Activated CD4-positive, alpha-beta T cell treated with anti-CD3 and anti-CD28 coated beads, Interleukin-10, Interleukin-2, amounts not matched to agents 100 ng/mL and 50 ng/mL, durations not matched to agents 16 hours and 8 hours (primary cell): ENCODE measurements at places on chromosomes 7 and 10.

- DNase-seq, result no peak
Measured at GRCh38 chr10:34786464-34786863, 28.6 kb downstream of the PARD3 start.

GRCh38 chr7:114791771-114792170 lies 130.1 kb upstream of the MDFIC start:
- no peak for DNase-seq

GRCh38 chr7:83306502-83306901 lies 143.8 kb upstream of the PCLO start:
- DNase-seq, result no peak

DNA sequence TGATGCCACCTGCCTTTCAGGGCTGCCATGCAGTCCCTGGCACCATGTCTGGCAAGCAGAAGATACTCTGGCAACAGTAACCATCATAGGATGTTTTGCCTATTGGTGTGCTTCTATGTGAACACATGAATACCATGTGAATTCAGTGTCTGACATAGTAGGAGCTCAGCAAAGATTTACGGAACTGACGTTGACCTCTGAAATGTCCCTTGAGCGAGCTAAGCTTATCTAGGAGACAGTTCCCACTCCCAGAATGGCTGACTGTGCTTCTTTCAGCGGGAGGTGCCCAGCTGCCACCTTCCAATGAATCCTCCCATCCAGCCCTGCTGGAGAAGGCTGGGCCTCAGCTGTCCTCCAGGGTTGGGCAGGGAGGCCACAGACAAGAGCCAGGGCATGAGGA lies 71.2 kb upstream of the LRRC18 start:
- DNase-seq, result no peak

GRCh38 chr10:23543691-23544380 lies 105.0 kb downstream of the OTUD1 start:
- DNase-seq, result no peak

DNA sequence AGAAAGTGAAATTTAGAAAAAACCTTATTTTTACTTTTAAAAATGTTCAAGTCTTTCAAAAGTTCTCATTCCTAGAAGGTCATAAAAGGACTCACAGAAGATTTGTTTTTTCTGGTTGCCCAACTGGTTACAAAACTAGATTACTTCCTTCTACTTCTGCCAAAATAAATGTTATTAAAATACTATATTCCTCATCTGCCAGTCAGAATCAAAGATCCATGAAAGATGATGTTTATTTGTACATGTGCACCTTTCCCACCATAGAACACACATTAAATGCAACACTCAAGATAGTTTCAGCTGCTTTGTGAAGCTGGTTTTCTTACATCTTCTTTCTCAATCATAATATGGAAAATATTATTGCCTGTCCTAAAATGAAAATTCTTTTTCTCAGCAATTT lies 465.4 kb downstream of the ETV1 start:
- DNase-seq, result no peak

GRCh38 chr10:84258034-84258695 lies 13.3 kb downstream of the RGR start:
- DNase-seq, result no peak

DNA sequence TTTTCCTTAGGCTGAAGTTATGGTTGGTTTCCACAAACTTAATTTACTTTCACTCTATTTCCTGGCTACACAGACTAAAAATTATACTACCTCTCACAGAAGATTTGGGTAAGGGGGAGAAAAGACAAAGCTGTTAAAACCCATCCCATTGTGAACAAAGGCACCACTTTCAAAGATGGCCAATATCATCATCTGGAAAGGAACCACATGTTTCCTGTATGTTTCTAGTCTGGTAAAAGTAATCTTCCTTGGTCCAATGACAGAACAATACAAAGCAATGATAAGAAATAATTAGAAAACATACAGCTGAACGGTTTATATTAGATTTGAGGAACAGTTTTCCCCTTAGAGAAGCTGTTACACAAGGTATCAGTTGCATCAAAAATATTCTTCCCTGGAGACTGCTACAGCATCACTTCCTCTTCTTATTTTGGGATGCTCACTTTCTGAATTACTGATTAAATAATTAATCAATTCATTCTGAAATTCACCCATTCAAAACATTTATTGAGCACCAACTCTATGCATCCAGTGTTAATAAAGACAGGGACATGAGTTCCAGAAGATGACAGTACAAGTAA lies 8.5 kb upstream of the SFR1 start:
- no peak for DNase-seq

GRCh38 chr10:118557946-118558345 lies 37.5 kb downstream of the PRLHR start:
- no peak for DNase-seq

DNA sequence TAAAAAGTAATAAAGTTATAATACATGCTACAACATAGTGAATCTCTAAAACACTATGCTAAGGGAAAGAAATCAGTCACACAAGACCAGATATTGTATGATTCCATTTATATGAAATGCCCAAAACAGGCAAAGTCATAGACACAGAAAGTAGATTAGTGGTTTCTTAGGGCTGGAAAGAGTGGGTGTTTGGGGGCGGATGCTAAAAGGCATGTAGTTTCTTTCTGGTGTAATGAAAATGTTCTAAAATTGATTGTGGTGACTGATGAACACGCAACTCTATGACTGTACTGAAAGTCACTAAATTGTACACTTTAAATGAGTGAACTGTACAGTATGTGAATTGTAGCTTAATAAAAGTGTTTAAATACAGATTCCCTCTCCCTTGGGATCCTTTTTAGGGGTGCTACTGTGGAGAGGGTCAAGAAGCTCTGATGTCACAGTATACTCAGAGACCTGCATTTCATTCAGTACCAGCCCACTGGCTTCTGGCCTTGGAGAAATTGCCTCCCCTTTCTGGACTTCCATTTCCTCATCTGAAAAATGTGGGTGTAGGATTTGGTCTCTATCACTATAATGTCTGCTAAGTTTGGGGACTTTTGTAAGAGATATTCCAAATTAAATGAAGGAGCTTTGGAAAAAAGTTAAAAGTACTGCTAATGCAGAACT lies 46.4 kb downstream of the AOAH start:
- DNase-seq, result peak; percentile 80

DNA sequence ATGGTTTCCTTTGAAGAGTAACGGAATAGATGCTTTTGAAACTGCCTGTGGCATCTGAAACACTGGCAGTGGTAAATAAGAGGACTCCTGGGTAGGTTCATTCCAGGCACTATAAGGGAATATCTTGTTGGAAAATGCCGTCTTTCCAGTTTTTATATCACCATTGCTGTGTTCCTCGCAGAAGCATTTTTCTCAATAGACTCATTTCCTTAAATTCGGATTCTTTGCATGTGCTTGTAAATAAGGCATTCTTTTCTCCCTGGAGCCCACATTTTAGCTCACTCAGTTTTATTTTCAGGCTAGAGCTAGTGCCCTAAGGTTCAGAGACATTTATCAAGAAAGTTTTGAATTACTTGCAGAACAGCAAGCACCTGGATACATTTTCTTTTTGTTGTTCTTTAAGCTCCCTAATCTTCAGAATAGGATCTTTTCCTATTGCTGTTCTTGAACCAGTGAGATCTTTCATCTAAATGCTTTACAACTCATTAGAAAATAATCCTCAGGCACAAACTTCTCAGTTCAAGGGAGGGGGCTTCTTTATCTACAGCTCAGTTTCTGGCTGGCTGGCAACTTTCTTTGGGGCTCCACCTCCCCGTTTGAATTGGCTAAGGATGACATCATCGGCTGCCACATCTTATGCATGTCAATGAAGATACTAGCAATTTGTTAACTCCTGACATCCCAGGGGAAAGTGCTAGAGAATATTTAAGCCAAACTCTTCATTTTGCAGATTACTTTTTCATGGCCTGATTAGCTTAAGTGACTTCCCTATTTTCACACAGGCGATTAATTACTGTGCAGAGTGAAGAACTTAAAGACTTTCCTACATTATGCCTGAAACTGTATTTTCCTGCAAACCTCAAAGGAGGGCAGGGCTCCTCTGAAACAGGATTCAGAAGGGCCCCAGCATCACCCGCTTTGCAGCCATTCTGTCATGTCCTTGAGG lies 133.7 kb upstream of the RSU1 start:
- DNase-seq, result no peak

GRCh38 chr7:77482015-77482414 lies 55.1 kb upstream of the PTPN12 start:
- DNase-seq, result no peak

GRCh38 chr10:73092830-73093229 lies 3.8 kb downstream of the P4HA1 start:
- no peak for DNase-seq

DNA sequence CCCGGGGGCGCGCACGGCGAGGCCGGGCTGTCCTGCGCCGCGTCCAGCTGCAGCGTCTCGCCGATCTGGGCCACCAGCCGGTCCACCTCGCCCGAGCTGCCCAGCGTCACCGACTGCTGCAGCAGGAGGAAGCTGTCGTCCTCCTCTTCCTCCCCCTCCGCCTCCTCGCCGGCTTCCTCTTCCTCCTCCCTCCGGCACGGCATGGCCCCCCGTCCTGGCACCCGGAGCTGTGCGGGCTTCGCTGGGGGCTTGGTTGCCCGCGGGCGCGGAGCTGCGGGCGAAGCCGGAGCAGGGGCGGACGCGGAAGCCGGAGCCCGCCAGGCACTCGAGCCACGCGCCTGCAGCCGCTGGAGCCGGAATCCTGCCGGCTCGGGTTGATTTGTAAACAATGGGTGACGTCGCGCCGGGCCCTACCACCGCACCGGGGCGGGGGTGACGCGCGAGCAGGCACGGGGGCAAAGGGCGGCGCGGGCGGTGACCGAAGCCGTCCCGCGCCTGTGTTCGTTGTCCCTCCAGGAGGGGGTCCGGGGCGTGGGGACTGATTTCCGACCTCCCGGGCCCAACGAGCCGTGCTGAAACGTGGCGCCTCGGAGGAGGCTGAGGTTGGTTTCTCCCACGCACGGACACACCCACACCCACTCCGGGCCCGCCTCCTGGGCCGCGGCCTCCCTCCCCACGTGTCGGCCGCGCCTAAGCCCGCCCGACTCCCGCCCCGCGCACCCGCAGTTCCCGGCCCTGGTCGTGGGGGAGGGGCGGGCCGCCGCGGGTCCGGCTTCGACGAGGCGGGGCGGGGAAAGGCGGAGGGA lies at the start of gene FRAT2:
Gene FRAT2 (minus strand): TSS at position 360 of the 806 bp plus-strand sequence. CDS start 157 bp downstream, at position 203.
- peak; percentile 91 for DNase-seq

- DNase-seq, result no peak
Measured at GRCh38 chr10:129912986-129913695, 50.9 kb downstream of the EBF3 start.

DNA sequence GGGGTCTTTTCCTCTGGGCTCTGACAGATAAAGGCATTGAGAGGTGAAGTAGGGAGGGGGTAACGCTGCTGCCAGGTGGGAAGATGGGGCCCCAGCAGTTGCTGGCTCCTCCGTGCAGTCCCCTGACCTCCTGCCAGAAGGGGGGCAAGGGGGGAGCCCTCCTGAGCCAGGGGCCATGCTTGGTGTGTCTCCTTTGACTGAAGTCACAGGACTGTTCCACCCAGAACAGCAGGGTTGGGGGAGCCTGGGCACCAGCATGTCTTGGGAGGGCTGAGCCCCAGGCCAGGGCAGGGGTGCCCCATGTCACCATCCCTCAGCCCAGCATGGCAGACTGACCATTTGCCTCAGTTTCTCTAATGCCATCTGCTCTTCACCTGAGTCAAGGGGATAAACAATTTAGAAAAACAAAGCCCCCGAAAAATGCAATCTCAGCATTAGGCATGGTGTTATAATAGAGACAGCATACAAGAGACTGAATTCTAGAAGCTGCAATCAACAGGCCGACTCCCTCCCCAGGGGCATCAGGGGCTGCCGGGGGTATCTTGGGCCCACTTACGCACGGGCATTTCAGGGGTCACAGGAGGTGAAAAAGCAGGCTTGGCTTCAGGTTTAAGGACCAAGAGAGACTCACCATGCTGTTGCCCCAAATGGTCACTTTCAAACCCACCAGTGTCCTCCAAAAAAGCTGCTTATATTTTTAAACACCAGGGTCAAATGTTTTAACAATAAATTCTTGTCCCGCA lies 108.6 kb upstream of the GPR26 start:
- no peak for DNase-seq

GRCh38 chr10:88439932-88440331 lies 143.2 kb downstream of the RNLS start:
- DNase-seq, result no peak

DNA sequence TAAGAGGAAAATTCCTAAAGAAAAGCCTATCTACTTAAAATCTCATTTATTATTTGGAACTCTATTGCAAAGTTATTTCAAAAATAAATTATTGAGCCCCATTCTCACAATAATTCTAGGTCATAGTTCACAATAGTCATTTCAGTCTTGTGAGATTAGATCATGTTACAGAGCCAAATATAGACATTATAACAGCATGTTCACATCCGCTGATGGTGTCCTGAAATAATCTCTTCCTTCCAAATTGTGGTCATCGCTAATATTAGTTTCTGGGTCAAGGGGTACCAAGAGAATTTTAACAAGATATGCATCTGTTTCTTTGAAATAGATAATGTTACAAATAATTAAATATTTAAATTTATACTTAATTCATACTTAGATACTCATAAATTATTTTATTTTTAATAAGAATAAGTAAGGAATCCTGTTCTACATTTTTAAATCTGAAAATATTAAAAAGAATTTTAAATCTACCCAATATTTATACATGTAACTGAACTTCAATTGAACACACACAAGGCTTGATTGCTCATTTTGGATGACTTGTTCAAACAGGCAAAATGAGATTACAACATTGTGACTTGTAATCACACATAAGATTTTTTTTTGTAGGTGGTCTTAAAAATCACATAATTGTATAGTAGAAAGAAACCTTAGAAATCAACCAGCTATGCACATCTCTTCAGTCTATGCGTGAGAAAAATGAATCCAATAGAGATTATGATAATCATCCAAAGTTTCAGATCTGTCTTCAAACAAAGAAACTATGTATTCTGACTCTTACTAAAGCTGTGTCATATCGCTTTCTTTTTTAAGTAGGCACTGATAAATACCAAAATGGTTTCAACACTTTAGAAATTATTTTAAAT lies 13.1 kb downstream of the GNAT3 start:
- no peak for DNase-seq

GRCh38 chr7:69708857-69709256 lies 110.6 kb downstream of the AUTS2 start:
- DNase-seq, result no peak

- no peak for DNase-seq
Measured at GRCh38 chr10:33352175-33352574, 17.7 kb upstream of the NRP1 start.

DNA sequence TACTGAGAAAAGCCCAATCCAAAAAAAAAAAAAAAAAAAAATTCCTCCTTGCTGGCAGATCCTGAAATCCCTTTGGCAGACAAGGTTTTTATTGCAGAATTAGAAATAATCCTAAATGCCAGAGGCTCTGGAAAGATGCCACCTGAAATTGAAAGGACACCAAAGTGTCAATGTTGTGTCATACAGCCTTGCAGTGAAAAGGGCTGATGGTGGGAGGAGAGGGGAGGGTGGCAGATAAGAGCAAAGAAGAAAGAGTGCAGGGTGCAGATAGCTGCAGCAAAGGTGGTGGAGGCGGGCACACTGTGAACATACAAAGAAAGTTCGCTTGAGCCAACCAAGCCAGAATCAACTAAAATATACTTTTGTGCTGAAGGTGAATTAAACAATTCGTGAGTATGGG lies 8.2 kb upstream of the OPTN start:
- no peak for DNase-seq

- no peak for DNase-seq
Measured at GRCh38 chr10:91582153-91582554, 50.7 kb downstream of the PPP1R3C start.
